ENCODE measurements at places on chromosomes 13 and 19.
A peak's percentile ranks its signal among the peaks of the same experiment; 100 is the strongest.

- DNase-seq = no peak
These were observed 41.9 kb downstream of the TBC1D4 start for GRCh38 chr13:75440100-75440499.

DNA sequence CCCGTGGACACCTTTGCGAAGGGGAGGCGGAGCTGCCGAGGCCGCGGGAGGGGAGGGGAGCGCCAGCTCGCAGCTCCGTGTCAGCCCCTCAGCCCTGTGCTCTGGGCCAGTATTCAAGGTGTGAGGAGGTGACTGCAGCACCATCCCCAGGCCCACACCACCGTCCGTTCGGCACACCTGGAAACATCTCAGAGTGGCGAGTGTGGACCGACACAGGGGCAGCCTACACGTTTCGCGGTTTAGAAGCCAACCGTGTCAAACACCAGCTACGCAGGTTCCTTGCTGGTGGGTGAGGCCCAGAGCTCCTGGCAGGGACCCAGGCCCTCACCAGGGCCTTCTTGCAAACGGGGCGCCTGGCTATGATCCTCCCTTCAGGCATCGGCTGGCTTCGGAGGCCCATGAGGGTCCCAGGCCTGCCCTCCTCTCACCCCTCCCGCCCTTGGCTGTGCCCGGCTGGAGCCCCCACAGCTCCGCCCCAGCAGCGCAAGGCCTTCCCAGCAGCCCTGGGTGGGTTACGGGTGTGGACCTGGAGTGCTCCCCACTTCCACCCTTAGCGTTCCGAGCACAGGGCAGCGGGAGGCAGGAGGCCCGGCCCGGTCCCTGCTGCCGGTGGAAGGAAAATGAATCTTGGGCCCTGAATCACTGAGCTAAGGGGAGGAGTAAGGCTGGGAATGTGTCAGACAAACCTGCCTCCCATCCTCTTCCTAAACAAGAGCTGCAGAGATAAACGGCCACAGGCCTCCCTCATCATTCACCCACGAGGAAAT lies 1.2 kb downstream of the C13orf46 start:
- no peak for DNase-seq

DNA sequence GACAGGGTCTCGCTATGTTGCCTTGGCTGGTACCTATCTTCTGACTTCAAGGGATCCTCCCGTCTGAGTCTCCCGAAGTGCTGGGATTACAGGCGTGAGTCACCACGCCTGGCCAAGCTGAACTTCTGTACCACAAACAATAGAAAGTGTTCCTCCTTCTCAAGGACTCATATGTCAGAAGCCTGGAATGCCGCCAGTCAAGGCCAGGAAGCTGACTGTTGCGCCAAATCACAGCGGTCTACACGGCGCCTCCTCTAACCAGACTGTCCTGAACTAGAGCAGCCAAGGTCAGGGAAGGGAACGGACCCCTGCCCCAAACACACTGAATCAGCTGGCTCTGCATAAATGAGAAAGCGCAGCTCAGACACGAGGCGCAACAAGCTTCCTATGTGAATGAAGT lies 14.6 kb downstream of the RAB20 start:
- DNase-seq = no peak

GRCh38 chr13:103213152-103213551 lies 146.9 kb upstream of the SLC10A2 start:
- DNase-seq = no peak

DNA sequence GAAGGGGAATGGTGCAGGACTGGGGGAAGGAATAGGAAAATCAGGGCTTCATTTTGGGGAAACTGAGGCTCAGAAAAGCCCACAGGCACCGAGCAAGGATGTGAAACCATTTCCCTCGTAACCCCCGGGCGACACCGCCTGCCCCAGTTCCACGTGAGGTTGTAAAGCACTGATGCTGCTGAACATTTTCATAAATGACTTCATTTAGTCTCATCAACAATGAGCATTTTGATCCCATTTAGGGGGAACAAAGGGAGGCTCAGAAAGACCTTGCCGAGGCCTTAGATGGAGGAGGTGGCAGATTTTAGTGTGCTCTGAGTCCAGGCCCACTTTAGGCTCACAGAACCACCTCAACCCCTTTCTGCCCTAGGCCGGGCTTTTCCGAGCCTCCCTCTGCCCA lies 20.5 kb upstream of the FBXO27 start:
- no peak for DNase-seq

DNA sequence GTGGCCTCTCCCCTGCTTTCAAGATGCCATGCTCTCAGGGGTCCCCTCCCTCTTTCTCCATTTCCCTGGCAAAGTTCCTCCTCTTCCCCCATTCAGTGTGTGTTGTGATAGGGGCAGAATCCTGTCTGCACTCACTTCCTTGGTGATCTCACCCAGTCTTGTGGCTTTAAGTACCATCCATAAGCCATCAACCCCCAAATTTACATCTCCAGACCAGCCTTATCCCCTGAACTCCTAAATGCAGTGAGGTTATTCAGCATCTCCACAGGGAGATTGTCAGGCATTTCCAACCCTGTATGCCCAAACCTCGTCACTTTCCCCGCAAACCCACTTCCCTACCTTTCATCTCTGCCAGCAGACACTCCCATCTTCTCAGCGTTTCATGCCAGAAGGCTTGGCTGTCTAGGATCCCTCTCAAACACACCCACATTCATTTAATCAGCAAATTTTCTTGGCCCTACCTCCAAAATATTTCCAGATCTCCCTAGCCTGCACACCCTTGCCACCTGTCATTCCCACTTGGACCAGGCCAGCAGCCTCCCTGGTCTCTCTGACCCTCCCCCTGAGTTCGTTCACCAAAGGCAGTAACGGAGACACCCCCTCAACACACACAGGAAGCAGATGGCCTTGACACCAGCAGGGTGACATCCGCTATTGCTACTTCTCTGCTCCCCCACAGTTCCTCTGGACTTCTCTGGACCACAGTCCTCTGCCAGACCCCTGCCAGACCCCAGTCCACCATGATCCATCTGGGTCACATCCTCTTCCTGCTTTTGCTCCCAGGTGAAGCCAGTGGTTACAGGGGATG lies at the start of gene HCST:
HCST (plus strand) TSS at position 676 of the 808 bp plus-strand sequence; CDS start at position 741, 65 bp downstream.
- peak; percentile 77 for DNase-seq

DNA sequence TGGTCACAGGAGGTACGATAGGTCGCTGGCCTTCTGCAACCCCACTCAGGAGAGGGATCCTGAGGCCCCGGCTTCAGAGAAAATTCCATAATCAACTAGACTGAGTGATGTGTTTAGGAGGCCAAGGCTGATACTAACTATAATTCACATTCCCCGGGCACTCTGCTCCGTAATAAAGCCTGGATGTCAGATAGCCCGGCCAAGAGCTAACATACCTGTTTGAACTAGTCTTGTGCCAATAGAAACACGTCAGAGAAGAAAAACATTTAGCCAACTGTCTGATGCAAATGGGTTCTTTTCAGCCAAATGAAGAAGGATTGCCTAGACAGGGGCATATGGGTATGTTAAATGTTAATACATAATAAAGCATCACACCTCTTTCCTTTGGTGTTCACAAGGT lies 204.2 kb downstream of the TSHZ3 start:
- DNase-seq = no peak

- DNase-seq = peak; percentile 92
These were observed at the start of gene POU4F1 for GRCh38 chr13:78603240-78603957. TSS of gene POU4F1 (minus strand) at chr13:78603552. CDS start at chr13:78603326, 226 bp downstream.

DNA sequence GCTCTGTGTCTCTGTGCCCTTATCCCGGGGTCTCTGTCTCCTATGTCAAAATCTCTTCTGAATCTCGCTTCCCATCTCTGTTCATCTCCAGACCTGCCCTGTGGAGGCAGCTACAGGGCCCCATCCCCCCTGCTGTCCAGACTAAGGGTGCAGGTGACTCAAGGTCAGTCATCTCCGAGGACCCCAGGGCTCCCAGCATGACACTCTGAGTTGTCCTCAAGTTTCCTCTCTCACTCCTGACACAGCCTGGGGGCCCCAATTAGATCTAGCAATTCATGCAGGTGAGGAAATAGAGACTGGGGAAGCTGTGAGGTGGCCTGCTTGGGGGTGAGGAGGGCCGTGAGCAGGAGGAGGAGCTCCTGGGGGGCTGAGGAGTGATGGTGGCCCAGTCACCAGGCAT lies 2.1 kb upstream of the CNFN start:
- DNase-seq = no peak

GRCh38 chr13:22082030-22082429 lies 411.2 kb downstream of the FGF9 start:
- DNase-seq = no peak

DNA sequence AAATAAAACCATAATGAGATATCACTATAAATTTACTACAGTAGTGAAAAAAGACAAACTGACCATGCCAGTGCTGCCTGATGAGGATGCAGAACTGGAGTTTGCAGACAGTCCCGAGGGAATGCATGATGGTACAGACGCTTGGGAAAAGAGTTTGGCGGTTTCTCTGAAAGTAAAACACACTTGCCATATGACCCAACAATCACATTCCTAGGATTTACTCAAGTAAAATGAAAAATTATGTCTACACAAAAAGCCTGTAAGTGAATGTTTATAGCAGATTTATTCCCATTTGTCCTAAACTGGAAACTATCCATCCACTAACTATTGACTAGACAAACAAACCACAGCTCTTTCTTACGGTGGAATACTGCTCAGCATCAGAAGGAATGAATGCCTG lies 271.0 kb downstream of the DNAJC15 start:
- DNase-seq = no peak

GRCh38 chr19:37933937-37934358 lies 26.9 kb downstream of the SIPA1L3 start:
- no peak for DNase-seq

- DNase-seq = no peak
These were observed 52.5 kb downstream of the GARRE1 start for GRCh38 chr19:34306824-34307223.

DNA sequence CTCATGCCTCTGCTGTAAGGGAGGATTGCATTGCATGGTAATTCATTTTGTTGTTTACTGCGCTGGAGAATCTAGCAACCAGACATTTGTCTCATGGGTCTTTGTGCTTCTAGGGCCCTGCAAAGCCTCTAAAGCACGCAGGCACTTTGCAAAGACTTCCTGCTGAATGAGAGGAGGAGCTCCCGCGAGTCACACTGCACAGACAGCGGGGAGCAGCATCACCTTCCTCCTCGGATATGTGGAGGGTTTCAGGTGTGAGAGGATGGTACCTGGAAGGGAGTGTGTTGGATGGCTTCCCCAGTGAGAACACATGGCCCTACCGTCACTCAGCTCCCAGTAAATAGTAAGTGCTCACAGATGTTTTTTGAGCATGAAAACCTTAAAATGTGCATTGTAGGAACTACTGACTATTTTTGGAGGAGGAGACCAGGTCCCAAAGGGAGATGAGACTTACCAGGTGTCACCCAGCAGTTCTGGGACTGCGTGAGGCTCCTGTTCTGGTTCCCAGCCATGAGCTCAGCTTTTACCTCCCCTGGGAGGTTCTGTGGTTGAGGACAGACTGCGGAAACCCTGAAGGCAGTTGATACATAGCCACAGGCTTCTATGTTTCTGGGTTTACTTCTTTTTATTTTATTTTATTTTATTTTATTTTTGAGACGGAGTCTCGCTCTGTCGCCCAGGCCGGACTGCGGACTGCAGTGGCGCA lies 278.0 kb downstream of the FGF9 start:
- DNase-seq = no peak

- DNase-seq = no peak
These were observed 64.0 kb upstream of the GPR12 start for GRCh38 chr13:26824581-26824980.

- DNase-seq = no peak
These were observed 22.3 kb upstream of the TNFSF11 start for GRCh38 chr13:42551611-42552010.

DNA sequence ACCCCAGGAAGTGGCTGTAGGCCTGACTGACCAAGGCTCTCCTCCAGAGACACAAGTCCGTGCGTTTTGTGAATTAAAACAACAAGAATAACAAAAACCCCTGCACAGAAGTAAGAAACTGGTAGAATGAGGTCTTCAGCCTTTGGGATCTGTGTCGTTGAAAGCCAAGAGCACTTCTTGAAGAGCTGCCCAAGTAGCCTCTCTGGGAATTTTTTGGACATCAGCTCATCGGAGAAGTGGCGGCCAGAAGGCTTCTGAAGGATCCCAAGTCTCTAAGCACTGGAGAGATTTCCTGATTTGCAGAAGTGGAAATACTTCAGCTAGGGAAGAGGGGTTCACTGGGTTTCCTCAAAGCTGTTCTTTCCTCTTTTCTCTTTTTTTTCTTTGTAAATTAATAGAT lies 100.4 kb upstream of the ZNF536 start:
- DNase-seq = no peak

GRCh38 chr13:114092468-114092867 lies 40.0 kb downstream of the RASA3 start:
- DNase-seq = no peak

GRCh38 chr13:94090773-94091480 lies 388.6 kb downstream of the DCT start:
- no peak for DNase-seq

DNA sequence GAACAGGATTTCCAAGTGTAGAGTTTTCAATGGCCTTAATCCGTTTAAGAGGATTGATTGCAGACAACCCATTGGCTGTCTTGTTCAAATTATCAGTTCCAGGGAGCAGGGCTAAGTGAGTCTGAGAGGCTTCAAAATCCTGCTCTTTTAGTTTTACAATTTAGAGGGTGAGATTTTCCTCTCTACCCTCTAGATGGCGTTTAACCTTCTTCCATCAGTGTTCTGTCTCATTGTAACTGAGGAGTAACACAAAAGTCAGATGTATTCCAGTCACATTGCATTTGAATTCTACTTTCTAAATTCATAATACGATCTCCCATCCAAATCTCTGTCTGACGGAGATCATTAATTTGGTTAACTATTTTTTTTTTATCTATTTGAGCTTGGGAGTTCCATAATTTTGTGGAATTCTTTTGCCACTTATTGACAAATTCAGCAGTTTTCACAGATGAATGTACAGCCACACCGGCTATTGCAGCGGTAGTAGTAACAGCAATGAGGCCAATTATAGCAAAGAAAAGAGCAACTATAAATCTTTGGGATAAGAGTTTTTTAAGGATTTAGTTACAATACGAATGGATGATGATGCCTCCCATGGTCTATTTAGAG lies 7.8 kb upstream of the C19orf84 start:
- DNase-seq = peak; percentile 69

DNA sequence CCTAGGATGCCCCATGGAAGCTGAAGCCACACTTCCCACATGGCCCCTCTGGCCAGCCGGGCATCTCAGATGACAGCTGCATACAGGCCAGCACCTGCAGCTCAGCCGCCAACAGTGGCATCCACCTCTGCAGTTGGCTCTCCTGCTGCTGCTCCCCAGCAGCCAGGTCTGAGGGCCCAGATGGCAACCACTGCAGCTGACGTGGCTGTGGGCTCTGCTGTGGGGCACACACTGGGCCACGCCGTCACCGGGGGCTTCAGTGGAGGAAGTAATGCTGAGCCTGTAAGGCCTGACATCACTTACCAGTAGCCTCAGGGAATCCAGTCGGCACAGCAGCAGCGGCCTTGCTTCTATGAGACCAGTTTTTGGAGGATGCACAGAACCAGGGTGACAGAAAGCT lies 45.3 kb upstream of the LSM14A start:
- no peak for DNase-seq

- DNase-seq = peak; percentile 33
These were observed 2.0 kb downstream of the PTBP1 start for GRCh38 chr19:799076-799881.

All from OCI-LY7 (cell line).